ENCODE measurements at places on chromosomes 3 and 15.
A peak's percentile ranks its signal among the peaks of the same experiment; 100 is the strongest.

- DNase-seq, result no peak
Measured at GRCh38 chr3:127115691-127116351, 77.1 kb upstream of the PRR23E start.

- no peak for DNase-seq
Measured at GRCh38 chr15:78394026-78394425, 44.0 kb upstream of the IREB2 start.

DNA sequence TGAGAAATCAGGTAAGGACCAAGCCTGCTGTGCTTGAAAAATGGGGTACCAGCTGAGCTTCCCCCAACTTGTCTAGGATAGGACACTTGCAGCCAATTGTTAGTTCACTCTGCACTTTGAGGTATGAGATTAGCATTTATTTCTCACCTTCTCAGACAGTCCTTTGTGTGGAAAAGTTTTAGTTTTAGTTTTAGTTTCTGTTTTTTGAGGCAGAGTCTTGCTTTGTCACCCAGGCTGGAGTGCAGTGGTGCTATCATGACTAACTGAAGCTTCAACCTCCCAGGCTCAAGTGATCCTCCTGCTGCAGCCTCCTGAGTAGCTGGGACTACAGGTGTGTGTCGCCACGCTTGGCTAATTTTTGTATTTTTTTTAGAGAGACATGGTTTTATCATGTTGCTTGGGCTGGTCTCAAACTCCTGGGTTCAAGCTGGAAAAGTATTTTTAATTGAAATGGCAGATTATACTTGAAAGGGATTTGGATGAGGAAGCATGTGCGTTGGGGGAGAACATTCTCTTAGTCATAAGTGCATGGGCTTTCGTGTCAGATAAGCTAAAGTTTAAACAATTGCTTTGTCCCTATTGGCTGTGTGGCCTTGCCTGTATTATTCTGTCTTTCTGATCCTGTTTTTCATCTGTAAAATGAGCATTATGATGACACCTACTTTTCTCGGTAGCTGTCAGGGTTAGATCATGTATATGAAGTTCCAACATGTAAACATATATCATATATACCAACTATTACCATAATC lies 25.2 kb upstream of the CCK start:
- no peak for DNase-seq

DNA sequence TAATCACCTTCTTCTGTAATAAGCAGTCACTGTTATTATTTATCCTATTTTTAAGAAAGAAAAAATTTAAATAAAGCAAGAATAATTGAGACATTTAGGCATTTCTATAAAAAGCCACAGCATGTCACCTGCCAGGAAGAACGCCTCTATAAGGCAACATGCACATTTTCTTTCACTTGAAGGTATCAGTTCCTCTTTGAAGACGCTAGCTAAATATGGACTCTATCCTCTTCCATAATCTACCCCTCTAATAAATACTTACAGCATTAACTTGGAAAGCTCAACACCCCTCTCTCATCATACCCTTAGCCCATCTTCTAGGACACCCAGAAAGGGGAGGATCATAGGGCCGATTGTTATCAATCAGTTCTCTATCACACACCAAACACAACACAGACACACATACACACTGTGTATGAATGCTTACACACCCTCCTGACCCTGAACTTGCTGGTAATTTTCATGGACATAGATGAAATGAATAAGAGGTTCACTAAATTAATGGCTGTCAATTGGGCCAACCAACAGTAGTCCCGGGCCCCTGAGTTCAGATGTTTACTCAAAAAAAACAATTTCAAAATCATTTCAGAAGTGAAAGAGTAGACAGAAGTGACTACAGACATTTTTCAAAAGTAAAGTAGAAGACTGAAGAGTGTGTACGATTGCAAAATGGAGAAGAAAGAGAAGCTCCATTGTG lies 102.5 kb downstream of the ZMAT3 start:
- DNase-seq, result no peak

GRCh38 chr3:179172546-179172945 lies 24.4 kb downstream of the PIK3CA start:
- DNase-seq, result no peak

DNA sequence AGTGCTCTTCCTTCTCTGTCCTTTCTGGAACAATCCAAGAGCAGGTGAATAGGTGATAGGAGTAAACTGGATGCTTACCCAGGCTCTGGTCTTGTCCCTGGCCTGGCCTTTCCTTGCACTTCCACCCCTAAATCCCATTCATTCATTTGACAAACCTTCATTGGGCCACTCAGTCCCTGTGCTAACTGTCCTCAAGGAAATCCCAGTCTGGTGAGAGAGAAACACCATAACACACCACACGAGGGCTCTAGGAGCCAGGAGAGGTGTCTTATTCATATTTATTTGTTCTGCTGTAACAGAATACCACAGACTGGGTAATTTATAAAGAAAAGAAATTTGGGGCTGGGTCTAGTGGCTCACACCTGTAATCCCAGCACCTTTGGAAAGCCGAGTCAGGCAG lies 22.8 kb downstream of the EFCC1 start:
- DNase-seq, result no peak

- DNase-seq, result no peak
Measured at GRCh38 chr3:107916171-107916570, 174.7 kb downstream of the CD47 start.

- no peak for DNase-seq
Measured at GRCh38 chr15:32843219-32843815, 125.5 kb downstream of the GREM1 start.

GRCh38 chr15:30923429-30923828 lies 19.7 kb downstream of the FAN1 start:
- no peak for DNase-seq

GRCh38 chr3:99601515-99601914 lies 36.9 kb upstream of the COL8A1 start:
- DNase-seq, result no peak

- DNase-seq, result peak; percentile 68
Measured at GRCh38 chr3:128310286-128311058, 156.2 kb downstream of the DNAJB8 start.

DNA sequence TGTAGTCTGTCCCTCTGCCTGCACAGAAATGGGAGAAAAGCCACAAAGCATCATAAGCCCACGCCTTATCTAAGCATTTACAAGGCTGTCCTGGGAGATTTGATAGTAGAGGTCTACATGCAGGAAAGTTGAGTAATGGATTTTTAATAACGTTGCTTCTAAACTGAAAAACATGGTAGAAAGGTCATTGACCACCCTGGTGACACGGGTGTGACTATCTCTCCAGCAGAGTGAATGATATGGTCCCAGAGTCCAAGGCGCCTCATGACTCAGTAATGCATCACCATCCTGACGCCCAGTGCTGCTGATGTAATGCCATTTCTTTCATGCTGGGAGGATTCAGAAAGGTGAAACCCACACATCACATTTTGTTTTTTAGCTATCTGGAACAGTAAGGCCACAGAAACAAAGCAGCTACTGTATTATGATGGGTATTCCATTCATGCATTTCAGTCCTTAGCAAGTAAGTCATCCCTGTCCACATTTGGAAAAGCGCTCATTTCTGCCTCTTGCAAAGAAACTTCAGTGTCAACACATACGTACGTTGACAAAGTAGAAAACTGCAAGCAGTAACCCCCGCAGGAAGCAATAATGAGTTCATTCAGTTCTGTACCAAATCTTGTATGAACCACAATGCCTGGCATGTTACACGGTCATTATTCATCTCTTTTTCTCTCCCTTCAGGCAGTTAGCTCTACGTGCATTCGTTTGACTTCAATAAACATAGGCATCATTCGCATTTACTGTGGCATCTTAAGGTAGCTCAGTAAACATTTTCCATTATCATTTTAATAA lies 483.5 kb downstream of the GABRG3 start:
- no peak for DNase-seq

DNA sequence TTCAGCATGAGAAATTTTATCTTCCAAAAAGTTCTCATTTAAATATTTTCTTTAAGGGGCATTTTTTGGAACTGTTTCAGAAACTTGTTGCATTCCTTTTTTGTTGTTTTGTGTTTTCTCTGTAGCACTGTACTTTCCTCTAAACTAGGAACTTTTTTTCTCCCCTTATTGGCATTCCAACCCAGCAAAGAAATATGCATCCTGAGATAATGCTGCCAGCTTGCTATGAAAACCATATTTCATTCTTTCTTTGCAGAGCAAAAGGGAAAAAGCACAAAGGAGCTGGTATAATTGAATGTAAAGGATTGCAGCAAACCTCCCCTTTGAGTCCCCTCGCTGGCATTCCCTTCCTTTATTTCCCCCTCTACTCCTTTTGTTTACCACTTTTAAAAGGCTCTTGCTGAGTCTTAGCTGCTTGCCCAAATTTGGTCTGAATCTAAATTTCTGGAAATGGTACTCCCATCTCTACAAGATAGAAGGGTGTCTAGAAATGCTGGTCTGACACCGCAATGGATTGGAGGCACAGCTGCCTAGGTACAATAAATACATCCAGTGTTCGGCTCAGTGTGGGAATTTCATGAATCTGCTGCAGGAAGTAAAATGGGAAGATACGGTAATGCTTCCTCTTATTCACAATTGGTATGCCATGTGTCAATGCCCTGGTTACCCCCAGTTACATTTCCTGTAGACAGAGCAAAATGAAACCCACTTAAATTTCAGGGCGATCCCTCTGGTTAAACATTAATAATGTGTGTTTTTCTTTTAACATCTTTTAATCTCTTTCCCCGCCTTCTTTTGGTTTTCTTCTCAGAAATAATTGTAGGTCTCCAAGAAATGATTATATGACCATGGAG lies 156.6 kb downstream of the MEIS2 start:
- DNase-seq, result no peak

DNA sequence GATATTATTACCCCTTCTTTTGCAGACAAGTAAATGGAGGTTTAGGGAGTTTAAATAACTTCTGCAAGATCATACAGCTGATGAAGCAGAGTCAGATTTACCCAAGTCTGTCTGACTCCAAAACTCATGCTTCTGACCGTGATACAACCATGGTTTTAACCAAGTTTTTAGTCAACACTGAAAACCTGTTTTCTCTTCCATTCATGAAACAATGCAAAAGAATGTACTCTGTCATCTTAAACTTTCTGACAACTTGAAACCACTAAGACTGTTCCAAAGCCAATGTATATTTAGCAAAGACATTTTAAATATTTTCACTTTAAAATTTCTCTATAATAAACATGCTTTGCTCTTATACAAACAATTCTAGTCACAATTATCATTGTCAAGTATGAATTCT lies 77.0 kb upstream of the RBMS3 start:
- no peak for DNase-seq

- no peak for DNase-seq
Measured at GRCh38 chr3:189776149-189776824, 145.1 kb downstream of the TP63 start.

GRCh38 chr15:84914351-84914750 lies 29.9 kb downstream of the SLC28A1 start:
- DNase-seq, result no peak

DNA sequence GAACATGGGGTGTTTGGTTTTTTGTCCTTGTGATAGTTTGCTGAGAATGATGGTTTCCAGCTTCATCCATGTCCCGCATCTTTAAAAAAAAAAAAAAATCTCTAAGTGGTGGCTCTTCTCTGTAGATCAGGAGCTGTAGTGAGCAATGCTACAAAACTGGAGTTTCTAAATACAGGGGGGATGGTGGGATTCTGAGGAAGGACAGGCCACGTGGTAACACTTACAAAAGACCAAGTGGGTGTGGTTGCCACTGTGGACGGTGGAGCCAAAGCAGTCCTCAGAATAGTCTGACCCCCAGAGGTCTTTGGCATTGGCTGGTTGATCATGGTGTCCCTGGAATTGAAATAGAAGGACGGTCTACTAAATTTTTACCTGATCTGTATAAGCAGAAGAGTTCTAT lies 7.7 kb downstream of the CCRL2 start:
- no peak for DNase-seq

DNA sequence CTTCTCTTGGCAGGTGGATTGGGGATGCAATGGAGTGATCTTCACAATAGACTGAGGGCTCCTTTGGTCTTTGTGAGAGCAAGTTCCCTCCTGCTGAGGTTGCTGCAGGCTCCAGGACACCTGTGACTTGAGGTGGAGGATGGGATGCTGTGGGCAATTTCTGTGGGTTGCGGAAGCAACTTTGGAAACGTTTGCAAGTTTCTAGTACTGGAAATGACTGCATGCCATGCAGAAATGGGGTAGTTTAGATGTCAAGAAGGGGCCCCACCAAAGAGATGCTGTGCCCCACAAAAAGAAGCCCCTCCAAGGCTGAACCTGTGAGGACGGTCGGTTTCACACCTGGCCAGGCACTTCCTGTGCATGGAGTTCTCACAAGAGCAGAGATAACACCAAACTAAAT lies 80.4 kb upstream of the XCR1 start:
- no peak for DNase-seq

GRCh38 chr3:25036633-25037032 lies 391.4 kb upstream of the RARB start:
- no peak for DNase-seq

GRCh38 chr3:178063461-178063860 lies 472.8 kb upstream of the KCNMB2 start:
- no peak for DNase-seq

GRCh38 chr3:25783661-25784512 lies 644 bp upstream of the NGLY1 start:
- DNase-seq, result no peak

GRCh38 chr15:58715266-58715917 lies 34.1 kb downstream of the ADAM10 start:
- DNase-seq, result no peak

DNA sequence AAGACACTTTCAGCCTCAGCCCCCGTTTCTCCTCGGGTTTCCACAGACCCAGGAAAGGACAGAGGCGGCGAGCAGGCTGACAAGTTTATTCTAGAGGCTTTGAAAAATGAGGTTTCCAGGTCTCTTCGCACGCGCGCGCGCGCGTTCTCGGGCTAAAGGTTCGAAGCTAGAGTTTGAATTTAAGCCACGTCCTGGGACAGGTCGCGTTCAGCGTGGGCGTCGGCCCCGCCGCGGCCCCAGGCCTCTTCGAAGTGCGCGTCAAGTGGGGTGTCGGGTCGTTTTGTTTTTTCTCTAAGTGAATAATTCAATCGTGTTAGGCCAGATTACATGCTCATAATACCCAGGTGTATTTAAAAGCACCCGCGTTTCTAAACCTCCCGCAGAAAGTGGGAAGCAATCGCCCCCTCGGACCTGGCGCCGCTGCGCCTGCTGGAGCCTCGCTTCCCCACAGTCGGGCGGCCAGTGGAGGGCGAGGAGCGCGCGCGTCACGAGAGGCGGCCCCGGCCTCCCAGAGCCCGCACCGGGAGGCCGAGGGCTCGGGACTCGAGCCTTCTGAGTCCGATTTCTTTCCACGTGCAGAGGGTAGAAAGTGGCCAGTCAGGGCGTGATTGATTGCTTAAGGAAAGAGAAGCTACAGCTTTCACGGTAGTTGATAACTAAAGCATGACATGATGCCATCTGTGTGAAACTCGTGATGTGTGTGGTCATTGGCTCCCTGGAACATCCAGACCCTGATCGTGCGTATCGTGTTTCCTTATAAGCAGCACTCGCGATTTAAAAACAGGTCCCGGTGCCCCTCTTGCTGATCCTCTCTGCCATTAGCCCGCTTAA lies 15.8 kb upstream of the SOX2 start:
- no peak for DNase-seq

DNA sequence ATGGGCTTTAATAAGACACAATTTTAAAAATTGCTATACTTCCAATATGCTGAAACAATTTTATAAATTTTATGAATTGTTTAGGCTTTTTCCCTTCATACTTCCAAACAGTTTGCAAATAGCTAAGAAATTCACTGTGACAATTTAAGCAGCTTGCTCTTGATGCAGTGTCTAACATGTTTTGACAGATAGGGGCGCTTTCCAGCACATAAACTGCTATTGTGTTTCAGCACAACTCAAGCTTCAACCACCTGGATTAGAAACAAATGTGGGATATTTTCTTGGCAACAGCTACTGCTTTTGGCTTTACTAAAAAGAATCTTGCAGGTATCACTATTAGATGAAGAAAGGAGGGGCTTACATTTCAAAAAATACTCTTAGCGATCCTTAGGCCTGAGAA lies 565.8 kb upstream of the DPPA4 start:
- DNase-seq, result no peak
